CD8-positive, alpha-beta memory T cell (primary cell): ENCODE measurements at places on chromosomes 3 and 15.

GRCh38 chr15:64732156-64732860 lies 43.1 kb downstream of the RBPMS2 start:
- DNase-seq = no peak

- DNase-seq = no peak
Observed at GRCh38 chr15:63638839-63639238, 41.7 kb downstream of the FBXL22 start.

- DNase-seq = no peak
Observed at GRCh38 chr3:193865339-193865738, 270.6 kb upstream of the HES1 start.

- no peak for DNase-seq
Observed at GRCh38 chr15:52196891-52197290, 5.7 kb upstream of the GNB5 start.

- DNase-seq = no peak
Observed at GRCh38 chr3:130707902-130708601, 38.6 kb downstream of the PIK3R4 start.

DNA sequence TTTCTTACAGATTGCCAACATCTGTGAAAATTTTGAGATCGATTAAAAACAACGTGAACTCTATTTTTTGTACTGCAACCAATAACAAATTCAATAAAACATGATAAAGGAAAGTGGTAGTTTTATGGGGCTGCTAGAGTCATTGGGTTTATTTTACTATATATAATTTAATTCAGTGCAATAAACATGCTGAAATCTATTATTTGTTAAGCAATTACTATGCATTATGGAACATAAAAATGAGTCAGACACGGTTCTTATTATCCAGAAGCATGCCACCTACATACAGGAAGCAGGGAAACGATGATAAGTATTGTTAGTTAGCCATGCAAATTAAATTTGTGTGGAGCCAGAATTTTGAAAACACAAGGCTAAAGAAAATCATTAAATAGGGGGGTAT lies 27.2 kb downstream of the NPHP3 start:
- DNase-seq = no peak

DNA sequence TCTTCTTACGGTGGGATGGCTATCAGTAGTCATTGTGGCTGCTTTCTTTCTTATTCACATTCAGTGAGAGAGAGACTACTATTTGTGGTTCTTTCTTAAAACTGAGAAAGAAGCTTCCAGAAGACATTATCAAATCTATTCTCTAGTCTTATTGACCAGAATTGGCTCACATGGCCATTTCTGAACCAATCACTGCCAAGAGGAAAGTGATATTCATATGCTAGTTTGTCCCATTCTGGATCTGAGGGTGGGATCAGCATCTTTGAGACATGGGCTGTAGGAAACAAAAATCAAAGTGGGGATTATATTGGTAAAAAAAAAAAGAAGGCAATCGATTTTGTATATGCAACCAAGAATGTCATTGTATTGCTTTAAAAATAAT lies 106.4 kb upstream of the RASGRP1 start:
- DNase-seq = no peak
